Right ventricle myocardium inferior (tissue), 1 donor: ENCODE measurements at places on chromosomes 11 and 22.

DNA sequence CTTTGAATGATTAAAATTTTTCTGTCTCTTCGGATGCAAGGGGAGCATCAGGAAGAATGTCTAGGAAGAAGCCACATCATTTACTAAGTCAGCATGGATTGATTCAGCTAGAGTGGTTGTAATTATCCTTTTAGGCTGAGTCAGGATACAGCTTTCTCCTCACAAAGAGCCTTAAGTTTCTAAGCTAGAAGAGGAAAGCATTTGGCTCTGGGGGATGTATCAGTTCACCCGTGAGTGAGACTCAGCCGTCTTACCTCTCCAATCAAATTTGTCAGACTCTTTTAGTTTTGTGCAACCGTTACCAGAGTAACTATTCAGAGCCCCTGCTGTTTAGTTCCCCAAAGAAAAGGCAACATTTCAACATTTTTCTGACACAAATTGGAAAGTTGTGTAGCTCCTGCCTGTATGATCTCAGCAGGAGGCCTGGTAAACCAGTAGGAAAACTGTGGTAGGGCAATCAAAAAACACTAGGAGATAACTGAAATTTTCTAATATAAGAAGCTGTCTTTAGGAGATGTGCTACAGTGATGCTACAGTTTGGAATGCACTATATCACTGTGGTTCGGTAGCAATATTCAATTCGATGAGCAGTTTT is 432.4 kb upstream of the LUZP2 start:
- no peak for DNase-seq

GRCh38 chr11:126716456-126717083 is 284.0 kb downstream of the KIRREL3 start:
- DNase-seq, result no peak

GRCh38 chr11:75583718-75584658 is 21.9 kb downstream of the SERPINH1 start:
- DNase-seq, result peak; percentile 83

GRCh38 chr11:69180226-69180625 is 24.5 kb downstream of the SMIM38 start:
- DNase-seq, result no peak

DNA sequence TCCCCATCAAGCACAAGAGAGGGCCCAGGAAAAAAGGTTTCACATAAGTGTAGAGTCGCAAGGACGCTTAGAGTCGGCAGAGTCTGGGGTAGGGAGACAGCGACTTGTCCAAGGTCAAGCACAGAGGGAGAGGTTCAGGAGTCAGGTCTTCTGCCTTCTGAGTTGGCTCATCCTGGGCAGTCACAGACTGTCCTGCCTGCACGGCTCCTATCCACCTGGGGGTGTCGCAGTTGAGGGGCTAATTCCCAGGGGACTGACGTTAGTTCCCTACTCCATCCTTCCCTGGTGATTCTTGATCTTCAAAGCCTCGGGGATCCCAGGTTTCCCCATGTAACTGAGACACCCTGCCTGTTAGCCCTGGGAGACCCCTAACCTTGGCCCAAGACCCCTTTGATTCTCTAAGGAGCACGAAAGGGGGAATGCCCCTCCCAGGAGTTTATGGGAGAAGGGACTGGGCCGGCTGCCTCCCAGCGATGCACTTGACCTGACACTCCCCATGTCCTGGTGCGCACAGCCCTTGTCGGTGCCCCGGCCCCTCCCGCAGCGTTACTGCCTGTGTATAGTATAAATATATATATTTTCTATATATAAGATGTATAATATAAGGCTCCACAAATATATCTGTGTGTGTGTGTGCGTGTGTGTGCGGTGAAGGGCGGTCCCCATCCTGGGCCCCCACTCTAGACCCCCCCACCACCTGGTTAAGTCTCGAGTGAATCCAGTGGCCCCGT is 14.7 kb upstream of the TAB1 start:
- no peak for DNase-seq

GRCh38 chr11:131537196-131537595 is 166.8 kb downstream of the NTM start:
- no peak for DNase-seq

DNA sequence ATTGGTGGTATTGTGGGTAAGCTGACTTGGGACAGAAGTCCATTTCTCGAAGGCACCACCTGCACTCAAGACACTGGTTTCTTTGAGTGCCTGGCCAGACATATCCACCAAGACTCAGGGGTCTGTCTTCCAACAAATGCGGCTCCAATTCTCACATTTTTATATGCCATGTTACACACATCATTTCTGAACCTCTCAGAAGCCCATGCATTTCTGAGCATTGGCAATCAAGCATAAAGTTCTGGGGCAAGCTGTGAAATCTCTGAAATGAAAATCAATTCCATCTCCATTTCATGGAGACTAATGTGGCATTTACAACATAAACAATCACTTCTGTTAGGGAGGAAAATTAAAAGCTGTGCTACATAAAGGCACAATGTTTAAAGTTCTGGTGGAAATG is 243.7 kb downstream of the KIRREL3 start:
- no peak for DNase-seq

- no peak for DNase-seq
Observed at GRCh38 chr22:44828193-44828592, 75.8 kb downstream of the ARHGAP8 start.

DNA sequence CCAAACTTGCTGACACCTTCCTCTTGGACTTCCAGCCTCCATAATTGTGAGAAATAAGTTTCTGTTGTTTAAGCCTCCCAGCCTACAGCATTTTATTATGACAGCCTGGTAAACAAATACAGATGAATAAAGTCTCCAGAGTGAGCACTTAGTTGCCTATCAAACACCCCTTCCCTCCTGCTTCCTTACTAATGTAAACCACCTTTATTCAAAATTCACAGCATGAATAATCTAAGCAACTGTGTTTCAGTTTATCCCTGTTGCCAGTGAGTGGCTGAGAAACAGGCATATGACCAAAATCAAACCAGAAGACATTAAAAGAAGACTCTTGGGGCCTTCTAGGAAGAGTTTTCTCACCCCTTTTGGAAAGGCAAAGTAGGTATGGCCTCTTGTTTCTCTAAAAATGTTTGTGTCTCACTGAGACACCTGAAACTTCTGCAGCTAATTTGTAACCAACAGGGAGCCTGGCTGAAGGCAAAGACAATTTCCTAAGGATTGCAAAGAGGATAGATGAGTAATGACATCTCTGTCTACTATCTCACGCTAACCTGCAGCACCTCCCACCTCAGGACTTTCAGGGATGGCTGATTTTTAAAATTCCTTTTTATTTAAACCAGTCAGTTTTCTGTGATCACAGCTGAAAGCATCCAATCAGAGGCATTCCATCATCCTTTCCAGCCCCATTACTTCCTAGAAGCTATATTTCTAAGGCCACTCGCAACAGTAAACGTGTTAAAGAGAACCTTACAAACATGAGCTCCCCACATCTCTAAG is 61.4 kb upstream of the LRRC55 start:
- no peak for DNase-seq

DNA sequence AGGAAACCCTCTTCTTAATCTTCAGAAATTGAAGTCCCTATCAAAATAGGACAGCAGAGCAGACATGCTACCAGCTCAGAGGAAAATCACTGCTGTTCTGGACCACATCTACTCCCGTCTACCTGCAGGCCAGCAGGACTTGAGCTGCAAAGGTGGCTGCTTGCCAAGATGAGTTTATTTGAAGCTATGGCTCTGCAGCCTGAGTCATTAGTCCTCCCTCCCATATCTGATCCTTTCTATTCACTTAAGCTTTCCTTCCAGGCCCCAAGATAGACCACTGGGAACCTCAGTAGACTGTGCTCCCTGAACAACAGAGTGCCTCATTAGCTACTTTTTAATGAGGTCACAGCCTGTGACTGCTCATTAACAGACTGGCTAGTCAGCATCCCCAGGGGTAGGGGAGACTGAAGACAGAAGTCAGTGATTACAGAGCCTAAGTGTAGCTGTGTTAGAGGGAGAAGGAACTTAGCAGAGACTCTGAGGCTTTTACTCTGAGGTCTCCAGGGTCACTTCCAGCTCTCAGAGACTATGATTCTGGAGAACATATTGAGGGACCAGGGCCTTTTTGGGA is 6.8 kb upstream of the OR10A2 start:
- no peak for DNase-seq

GRCh38 chr22:48629631-48630432 is 1197.8 kb downstream of the BRD1 start:
- DNase-seq, result no peak

- DNase-seq, result no peak
Observed at GRCh38 chr11:57566005-57566904, 1.2 kb downstream of the UBE2L6 start.

- DNase-seq, result no peak
Observed at GRCh38 chr22:38215156-38216038, 13.6 kb downstream of the MAFF start.

DNA sequence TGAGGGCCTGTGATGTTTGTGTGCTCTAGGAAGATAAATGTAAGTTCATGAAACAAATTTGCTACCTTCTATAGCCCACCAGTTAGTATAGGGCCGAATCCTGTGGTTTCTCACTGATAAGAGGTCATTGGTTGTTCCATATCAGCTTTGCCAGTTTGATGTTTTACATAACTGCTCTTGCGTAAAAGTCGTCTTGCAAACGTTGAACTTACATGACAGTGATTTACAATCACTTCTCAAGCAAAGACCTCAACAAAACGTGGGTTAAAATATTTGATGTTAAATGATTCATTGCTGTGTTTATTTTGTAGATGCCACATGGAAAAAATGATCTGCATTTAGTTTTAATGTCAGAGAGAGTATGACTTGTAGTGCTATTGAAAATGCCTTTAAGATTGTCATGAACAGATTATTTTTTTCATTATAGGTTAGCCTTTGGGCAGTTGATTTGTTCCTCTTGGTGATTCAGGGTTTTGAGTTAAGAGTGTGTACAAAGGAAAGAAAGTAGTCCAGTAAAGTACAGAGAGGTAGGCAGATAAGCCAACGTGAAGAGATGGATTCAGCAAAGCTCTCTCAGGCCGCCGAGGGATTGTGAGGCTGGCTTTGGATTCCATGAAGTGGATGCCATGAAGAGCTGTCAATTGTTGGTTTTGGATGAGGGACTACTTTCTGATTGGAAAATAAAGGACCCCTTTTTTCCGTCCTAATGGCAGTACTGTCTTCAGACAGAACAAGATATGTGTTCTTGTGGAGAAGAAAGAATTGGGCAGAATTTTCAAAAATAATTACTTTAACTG is 2.6 kb downstream of the EWSR1 start:
- no peak for DNase-seq

- DNase-seq, result no peak
Observed at GRCh38 chr11:96085319-96085930, 161.5 kb upstream of the MTMR2 start.

- DNase-seq, result no peak
Observed at GRCh38 chr11:832529-833113, at the start of gene CD151. Gene CD151, plus strand, starts transcription at chr11:832952. Its CDS starts 3,118 bp downstream, at chr11:836070.

- no peak for DNase-seq
Observed at GRCh38 chr11:28353991-28354390, 245.8 kb downstream of the METTL15 start.

GRCh38 chr11:64747961-64748665 is 4.2 kb upstream of the RASGRP2 start:
- DNase-seq, result peak; percentile 34

- DNase-seq, result no peak
Observed at GRCh38 chr11:88178191-88178590, 2.9 kb upstream of the RAB38 start.

DNA sequence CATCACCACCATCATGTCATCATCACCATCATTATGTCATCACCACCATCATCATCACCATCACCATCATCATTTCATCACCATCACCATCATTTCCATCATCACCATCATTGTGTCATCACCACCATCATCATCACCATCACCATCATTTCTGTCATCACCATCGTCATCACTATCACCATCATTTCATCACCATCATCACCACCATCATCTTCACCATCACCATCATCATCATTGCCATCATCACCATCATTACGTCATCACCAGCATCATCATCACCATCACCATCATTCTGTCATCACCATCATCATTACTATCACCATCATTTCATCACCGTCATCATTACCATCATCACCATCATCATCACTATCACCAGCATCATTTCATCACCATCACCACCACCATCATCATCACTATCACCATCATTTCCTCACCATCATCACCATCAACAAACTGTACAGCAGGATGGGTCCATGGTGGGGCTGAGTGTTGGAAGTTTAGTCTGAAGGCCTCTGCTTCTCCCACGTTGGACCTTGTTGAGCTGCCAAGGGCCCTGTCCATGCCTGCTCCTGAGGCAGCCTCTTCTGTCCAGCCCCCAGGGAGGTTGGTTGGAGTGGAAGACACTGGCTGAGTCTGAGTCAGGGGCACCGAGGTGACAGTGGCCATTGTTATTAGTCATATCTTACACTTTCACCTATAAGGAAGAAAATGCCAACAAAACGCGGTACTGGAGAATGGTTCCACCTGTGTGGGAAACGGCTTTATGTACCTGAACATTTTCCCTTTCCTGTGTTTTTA is 247.1 kb downstream of the TBC1D22A start:
- DNase-seq, result no peak

- DNase-seq, result no peak
Observed at GRCh38 chr11:110896358-110896757, 184.1 kb upstream of the ARHGAP20 start.

- no peak for DNase-seq
Observed at GRCh38 chr11:27108809-27109208, 68.2 kb downstream of the BBOX1 start.

DNA sequence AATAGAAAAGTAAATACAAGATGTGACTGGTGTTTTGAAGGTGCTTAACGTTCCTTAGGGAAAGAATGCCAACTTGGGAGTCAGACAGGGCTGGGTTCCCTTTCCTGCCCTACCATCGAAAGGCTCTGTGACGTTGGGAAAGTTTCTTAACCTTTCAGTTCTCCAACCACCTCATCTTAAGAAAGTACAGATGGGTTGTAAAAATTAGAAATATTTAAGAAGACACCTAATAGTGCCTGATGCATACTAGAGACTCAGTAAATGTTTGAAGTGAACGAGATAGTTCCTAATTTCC is 1.1 kb downstream of the GTPBP1 start:
- no peak for DNase-seq

DNA sequence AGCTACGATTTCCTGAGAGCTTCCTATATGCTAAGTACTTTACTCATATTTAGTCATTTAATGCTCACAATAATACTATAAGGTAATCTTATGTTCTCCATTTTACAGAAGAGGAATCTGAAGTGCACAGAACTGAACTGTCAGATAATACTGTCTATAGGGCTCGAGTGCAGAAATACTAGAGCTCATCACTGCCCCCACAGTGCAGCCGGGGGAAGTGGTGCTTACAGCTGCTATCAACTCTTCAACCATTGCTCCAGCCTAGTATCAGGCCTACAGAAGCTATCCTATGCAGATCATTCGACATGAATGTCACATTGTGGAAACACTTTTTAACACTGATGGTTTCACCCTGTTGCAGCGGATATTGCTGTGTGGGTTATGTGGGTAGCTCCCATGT is 929.9 kb downstream of the NTM start:
- DNase-seq, result no peak
